ENCODE measurements at places on chromosomes 7 and 10. TPM values are rescaled to one million over a fixed set of nuclear protein-coding genes. Genes with fewer than 3 reads are reported as not detected.
A peak's percentile ranks its signal among the peaks of the same experiment; 100 is the strongest.

DNA sequence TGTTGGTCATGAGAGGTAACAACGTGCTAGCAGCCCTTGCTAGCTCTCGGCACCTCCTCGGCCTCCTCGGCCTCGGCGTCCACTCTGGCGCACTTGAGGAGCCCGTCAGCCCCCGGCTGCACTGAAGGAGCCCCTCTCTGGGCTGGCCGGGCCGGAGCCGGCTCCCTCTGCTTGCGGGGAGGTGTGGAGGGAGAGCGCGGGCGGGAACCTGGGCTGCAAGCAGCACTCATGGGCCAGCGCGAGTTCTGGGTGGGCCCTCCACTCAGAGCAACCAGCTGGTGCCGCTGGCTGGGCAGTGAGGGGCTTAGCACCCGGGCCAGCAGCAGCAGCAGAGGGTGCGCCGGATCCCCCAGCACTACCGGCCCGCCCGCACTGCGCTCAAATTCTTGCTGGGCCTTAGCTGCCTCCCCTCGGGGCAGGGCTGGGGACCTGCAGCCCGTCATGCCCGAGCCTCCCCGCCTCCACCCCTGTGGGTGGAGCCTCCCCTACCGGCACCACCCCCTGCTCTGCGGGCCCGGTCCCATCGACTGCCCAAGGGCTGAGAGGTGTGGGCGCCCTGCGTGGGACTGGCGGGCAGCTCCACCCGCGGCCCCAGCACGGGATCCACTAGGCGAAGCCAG, 96.1 kb downstream of the PAXIP1 start:
- no peak for DNase-seq

The GIMAP2 gene
- total RNA-seq, result 11.5 TPM

The SEC23IP gene
- 69.6 TPM for total RNA-seq

- no peak for DNase-seq
Measured at GRCh38 chr10:7337431-7338171, 73.2 kb downstream of the SFMBT2 start.

The CALML5 gene
- total RNA-seq, result not detected

The NUTM2E gene
- 0.16 TPM for total RNA-seq

DNA sequence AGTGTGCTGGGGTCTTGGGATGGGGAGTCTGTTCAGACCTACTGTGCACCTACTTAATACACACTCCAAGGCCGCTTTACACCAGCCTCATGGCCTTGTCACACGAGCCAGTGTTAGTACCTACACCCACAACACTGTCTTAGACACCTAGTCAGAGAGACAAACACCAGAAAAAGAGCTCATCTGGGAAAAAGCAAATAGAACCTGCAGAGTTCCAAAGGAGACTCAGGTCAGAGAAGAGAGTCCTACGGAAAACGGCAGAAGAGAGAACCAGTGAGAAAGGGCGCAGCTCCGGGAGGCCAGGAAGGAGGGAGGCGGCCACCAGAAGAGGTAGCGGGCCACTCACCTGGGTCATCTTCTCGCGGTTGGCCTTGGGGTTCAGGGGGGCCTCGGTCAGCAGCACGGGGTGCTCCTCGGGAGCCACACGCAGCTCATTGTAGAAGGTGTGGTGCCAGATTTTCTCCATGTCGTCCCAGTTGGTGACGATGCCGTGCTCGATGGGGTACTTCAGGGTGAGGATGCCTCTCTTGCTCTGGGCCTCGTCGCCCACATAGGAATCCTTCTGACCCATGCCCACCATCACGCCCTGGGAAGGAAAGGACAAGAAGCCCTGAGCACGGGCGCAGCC, 105.3 kb upstream of the TNRC18 start:
- no peak for DNase-seq

- DNase-seq, result no peak
Measured at GRCh38 chr10:93856349-93857145, 37.2 kb upstream of the SLC35G1 start.

The ZCCHC24 gene
- total RNA-seq, result 33.9 TPM

GRCh38 chr10:43211431-43212042, 55.3 kb downstream of the RASGEF1A start:
- DNase-seq, result no peak

- DNase-seq, result peak; percentile 59
Measured at GRCh38 chr10:95906677-95907455, 909 bp upstream of the CC2D2B start.

DNA sequence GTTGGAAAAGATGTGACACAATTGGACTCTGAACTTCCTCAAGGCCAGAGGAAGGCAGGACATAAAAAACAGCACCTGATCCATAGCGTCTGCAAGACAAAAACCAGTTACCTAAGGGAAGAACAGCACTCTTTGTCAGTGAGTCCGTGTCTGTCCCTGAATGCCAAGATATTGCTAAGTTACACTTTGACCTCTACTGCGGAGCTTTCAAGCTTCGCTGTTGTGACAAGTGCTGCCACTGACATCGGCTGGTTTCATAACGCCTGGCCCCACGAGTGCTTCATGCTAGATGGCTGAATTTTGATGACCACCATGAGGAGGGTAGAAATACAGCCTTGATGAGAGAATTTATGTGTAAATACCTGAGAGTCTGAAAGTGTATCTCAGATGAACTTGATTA, 49.7 kb upstream of the JAZF1 start:
- no peak for DNase-seq

GRCh38 chr7:113804475-113805095, 114.2 kb downstream of the PPP1R3A start:
- no peak for DNase-seq

DNA sequence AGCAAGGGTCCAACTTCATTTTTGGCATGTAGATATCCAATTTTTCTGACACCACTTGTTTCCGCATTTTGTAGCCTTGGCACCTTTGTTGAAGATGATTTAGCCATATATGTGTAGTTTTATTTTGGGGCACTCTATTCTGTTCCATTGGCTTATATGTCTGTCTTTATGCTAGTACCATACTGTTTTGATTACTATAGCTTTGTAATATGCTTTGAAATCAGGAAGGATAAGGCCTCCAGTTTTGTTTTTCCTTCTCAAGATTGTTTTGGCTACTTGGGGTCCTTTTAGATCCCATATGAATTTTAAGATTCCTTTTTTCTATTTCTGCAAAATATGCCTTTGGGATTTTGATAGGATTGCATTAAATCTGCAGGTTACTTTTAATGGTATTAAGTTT, 9.5 kb upstream of the BTBD16 start:
- no peak for DNase-seq

GRCh38 chr10:34776090-34776690, 38.9 kb downstream of the PARD3 start:
- DNase-seq, result no peak

- DNase-seq, result no peak
Measured at GRCh38 chr10:103510791-103511752, 17.6 kb downstream of the NEURL1 start.

DNA sequence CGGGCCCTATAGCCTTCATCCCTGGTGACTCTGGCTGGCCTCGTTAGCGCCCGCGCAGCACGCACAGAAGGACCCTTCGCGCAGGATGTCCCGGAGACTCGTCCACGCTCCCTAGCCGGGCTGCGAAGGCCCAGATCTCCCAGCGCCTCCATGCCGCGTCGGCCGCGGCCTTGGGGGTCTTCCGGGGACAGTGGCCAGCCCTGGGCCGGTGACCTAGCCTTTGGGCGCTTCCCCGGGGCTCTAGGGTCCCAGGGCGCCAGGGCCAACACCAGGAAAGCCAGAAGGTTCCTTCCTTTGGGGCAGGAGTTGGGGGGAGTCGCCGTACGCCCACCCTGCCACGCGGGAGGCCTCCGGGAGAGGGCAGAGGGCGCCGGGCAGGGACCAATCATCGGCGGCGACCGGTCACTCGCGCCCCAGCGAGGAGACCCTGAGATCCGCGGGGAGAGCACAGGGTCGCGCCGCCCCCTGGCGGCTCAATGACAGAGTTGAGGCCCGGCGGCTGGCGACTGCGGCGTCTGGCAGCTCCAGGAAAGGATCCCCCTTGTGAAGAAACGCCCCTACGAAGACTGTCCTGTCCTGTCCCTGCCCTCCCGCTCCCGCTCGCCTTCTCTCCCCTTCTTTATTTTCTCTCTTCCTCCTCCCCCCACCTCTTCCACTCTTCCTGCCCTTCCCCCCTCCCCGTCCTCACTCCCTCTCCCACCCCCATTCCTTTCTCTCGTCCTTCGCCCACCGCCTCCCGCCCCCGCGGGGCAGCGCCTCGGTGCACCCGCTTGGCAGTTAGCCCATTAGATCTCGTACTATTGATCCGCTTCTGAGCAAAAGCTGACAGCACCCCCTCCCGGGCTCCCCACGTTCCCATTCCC, 62.3 kb upstream of the LBX1 start:
- peak; percentile 51 for DNase-seq

The VWA2 gene
- total RNA-seq, result 5.1 TPM

DNA sequence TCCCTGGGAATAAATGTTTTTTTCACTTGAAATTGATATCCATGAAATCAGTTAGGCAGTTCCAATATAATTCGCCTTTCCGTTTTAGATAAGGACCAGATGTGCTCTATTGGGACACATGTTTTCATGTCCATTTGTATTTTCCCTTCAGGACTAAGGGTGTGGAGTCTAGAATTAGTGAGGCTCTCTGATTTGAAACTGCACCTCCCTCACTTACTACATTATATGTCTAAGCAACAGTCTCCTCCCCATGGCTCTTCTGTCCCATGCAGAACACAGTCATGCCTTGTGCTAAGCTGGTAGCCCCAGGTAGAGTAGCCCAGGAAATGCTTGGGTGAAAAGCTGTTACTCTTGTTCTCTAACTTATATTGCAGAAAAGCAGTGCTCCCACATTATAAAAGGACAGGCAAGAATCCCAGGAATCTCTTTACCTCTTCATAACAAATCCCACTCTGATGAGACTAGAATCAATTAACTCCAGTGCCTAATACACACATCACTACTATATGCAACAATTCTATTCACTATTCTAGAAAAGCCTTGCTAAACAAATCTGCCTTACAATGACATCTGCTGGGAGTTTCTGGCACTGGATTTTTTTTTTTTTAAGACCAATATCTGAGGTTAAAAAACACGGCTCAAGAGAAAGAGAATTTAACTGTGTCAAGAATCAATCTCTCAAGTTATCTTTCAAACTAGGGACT, 293.9 kb downstream of the SNX13 start:
- DNase-seq, result no peak

GRCh38 chr7:133748443-133749407, 378.4 kb upstream of the LRGUK start:
- no peak for DNase-seq

GRCh38 chr7:156022483-156023459, 210.5 kb upstream of the SHH start:
- DNase-seq, result no peak

DNA sequence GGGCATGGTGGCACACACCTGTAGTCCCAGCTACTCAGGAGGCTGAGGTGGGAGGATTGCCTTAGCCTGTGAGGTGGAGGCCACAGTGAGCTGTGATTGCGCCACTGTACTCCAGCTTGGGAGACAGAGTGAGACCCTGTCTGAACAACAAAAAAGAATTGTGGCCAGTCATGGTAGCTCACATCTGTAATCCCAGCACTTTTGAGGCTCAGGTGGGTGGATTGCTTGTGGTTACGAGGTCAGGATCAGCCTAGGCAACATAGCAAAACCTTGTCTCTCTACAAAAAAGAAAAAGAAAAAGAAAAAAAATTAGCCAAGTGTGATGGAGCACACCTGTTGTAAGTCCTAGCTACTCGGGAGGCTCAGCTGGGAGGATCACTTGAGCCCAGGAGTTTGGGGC, 22.8 kb downstream of the MARCHF5 start:
- DNase-seq, result no peak

GRCh38 chr10:64773357-64773756, 1252.2 kb downstream of the REEP3 start:
- no peak for DNase-seq

DNA sequence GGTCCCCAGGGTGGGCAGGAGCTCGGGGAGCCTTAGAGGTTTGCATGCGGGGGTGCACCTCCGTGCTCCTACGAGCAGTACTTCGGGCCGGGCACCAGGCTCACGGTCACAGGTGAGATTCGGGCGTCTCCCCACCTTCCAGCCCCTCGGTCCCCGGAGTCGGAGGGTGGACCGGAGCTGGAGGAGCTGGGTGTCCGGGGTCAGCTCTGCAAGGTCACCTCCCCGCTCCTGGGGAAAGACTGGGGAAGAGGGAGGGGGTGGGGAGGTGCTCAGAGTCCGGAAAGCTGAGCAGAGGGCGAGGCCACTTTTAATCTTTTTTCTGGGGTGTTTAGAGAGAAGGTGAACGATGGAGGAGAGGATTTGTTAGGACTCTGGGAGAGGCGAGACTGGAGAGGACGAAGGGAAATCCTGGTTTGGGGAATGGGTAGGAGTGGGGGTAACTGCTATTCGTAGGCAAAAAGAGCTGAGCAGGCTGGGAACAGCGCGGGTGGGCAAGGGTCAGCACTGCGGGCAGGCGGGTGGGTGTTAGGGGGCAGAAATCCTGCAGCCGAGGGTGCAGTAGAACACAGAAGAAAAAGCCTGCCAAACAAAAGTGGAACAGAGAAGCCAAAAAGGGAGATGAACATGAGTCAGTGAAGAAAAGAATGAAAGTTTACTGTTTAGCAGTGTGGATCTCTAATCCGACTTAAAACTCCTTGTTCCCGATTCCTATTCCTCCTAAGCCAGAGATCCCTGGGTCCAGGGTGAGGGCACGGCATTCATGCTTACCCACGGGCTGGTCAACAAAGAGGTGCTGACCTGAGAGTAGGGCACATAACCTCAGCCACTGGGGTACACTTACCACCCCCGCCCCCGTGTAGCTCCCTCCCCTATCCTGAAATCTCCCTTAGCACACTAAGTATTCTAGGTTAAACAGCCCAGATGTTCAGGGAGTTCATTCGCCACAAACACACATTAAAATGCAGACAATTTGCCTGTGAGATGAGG, 26.9 kb downstream of the PRSS2 start:
- DNase-seq, result peak; percentile 34

The WBP1L gene
- total RNA-seq, result 55.2 TPM

- no peak for DNase-seq
Measured at GRCh38 chr7:88399696-88400240, 93.1 kb upstream of the STEAP4 start.

DNA sequence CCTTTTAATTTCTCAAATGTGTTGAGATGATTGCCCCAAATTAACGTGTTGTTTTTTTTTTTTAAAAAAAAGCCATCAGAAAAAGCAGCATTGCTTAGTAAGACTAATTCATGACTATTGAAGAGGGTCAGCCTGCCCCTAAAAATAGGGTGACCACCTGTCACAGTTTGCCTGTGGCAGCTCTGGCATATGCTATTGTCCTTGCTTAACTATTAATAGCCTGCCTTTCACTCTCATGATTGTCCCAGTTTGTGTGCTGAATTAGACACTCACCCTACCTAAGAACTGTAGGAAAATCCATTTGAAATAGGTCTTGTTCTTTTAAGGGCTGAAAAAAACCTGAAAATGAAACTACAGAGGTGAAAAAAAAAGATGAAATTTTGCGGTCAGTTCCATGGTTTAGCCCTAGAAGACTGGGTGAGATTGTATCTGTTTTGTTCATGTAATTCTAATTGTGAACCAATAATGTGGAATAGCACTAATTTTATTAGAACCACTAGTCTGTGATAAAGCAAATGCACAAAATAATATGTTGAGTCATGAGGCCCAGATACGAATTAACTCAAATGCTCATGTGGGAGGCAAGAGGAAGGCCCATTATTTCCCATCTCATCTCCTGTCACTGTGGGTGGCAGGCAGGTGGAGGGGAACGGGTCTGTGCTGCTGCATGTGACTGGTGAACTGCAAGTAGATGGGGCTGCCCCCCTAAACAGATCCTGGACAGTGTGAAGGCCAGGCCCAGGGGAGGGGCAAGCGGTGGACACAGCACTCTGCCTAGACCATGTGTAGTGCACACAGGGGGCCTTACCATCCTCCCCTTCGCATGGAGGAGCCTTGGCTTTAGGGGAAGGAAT, 265.4 kb upstream of the NFE2L3 start:
- DNase-seq, result no peak
